ENCODE measurements at places on chromosomes 2 and 18. TPM values are rescaled to one million over a fixed set of nuclear protein-coding genes. Genes with fewer than 3 reads are reported as not detected.

Gene KLHL41
- total RNA-seq, result not detected

Gene VIL1
- total RNA-seq, result not detected

Gene ALPP
- total RNA-seq, result 0.59 TPM

- DNase-seq, result no peak
Observed at GRCh38 chr2:235024931-235025773, 73.3 kb downstream of the SH3BP4 start.

Gene SH3BP4
- total RNA-seq, result 89.1 TPM

Gene CCDC150
- 3.7 TPM for total RNA-seq

- peak; percentile 5 for DNase-seq
Observed at GRCh38 chr2:854460-854859, 96.2 kb upstream of the SNTG2 start.

GRCh38 chr2:65050931-65051330, 5.3 kb upstream of the CEP68 start:
- DNase-seq, result peak; percentile 81

Gene ASTL
- 0.17 TPM for total RNA-seq

Gene VSNL1
- 0.94 TPM for total RNA-seq

GRCh38 chr2:159873258-159873657, 75.2 kb upstream of the CD302 start:
- DNase-seq, result peak; percentile 38

DNA sequence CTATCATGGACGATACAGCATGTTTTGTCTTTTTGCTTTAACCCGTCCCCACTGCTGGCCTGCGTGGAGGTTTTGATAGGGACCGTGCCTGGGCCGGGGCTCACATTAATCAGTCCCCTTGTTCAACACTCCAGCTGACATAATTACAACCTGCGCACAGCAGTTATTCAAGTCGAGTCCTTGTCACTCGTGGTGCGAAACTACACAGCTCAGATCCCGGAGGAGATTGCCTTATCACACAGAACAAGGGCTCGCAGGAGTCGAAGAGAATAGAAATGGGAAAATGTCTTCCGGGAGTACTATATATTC, 304.4 kb downstream of the ZNF407 start:
- DNase-seq, result no peak

- DNase-seq, result no peak
Observed at GRCh38 chr2:7952046-7952745, 729.7 kb upstream of the ID2 start.

- DNase-seq, result no peak
Observed at GRCh38 chr2:120551522-120551921, 184.1 kb upstream of the GLI2 start.

Gene SLC38A11
- total RNA-seq, result 0.62 TPM

DNA sequence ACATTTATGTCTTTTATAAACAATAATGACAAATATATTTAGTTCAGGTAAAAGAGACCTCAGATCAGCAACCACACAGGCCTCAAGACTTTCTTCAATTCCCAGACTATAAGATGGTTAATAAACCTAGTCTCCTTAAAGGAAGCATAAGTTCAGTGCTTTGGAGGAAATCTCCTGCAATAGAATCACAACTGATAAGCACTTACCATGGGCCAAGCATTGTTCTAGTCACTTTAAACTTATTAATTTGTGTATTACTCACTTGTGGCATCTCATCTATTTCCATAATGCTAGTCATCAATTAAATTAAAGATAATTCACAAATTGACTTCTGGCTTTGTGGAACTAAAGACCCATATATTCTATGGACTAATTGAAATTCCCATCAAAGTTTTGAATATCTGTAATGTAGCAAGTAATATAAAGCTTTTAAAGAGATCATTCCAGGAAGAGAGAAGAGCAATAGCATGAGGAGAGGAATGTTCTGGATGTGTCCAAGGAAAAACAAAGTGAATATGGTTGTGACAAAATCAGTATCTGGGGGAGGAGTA, 42.2 kb downstream of the COL3A1 start:
- DNase-seq, result no peak

- DNase-seq, result peak; percentile 4
Observed at GRCh38 chr18:28267276-28267675, 90.3 kb upstream of the CDH2 start.

DNA sequence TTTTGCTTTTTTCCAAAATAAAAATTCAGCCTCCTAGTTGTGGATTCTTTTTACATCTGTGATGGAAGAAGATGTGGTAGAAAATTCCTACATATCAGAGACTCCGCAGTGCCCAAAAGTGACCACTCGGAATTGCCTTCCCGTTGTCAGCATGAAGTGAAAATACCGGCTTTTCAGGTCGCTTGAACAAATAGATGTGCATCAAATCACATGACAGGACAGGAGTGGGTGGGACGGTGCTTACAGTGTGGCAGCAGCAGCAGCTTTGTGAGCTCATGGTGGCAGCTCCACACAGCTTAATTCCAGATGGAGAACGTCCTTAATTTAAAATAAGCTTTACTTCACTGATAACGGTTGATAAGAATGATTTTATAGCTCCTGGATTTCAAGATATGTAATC, 20.3 kb downstream of the SALL3 start:
- DNase-seq, result no peak

DNA sequence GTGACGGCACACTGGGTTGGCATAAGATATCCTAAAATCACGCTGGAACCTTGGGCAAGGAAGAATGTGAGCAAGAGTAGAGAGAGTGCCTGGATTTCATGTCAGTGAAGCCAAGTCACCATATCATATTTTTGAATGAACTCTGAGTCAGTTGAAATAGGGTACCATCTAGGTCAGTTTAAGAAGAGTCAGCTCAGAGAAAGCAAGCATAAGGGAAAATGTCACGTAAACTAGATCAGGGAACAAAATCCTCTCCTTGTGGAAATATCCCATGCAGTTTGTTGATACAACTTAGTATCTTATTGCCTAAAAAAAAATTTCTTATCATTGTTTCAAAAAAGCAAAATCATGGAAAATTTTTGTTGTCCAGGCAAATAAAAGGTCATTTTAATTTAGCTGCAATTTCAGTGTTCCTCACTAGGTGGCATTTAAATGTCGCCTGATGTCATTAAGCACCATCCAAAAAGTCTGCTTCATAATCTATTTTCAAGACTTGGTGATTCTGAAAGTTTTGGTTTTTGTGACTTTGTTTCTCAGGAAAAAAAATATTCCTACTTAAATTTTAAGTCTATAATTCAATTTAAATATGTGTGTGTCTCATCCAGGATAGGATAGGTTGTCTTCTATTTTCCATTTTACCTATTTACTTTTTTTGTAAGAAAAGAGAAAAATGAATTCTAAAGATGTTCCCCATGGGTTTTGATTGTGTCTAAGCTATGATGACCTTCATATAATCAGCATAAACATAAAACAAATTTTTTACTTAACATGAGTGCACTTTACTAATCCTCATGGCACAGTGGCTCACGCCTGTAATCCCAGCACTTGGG, 19.6 kb downstream of the RSAD2 start:
- peak; percentile 44 for DNase-seq

DNA sequence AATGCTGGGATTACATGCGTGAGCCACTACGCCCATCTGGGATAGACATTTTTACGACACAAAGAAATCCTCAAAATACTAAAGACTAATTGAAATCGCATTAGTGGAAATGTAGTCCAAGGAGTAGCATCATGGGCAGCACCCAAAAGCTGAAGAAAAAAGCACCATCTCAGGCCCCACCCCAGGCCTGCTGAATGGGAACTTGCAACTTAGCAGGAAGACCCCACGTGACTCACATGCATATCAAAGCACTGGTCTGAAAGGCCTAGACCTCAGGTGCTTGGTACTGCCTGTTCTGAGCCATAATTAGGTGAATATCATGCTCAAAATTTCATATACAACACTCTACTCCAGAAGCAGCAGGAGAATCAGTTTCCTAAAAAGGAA, 28.9 kb downstream of the SPRED2 start:
- DNase-seq, result no peak

DNA sequence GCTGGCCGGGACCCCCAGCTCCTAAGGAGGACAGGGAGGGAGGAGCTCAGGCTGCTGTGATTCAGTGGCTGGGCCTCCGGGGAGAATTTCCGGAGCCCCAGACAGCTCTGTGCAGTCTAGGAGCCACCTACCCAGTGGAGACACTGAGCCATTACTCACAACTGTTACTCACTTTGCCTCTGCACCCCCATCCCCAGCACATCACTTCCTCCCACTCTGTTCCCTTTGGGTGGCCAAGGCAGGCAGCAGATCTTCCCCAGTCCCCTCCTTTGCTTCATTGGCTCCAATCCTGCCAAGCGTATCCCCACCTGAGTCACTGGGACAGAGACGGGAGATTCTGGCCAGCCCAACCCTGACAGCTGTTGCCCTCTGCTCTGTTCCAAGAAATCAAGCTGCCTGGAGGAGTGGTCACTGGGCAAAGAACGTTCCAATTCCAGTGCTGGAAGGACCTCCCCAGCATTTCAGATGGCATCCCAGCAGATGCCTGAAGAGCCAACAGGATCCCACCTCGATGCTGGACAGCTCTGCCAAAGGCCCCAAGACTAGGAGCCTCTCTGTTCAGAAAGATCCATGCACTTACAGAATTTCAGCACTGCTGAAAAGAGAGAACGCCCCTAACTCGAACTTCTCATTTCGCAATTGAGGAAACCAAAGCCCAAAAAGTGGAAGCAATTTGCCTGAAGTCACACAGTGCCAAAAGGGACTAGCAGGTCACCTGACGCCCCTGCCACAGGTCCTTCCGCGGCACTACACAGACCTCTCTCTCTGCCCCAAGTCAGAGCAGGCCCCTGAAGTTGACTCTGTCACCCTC, 68.3 kb downstream of the TNS1 start:
- peak; percentile 88 for DNase-seq

DNA sequence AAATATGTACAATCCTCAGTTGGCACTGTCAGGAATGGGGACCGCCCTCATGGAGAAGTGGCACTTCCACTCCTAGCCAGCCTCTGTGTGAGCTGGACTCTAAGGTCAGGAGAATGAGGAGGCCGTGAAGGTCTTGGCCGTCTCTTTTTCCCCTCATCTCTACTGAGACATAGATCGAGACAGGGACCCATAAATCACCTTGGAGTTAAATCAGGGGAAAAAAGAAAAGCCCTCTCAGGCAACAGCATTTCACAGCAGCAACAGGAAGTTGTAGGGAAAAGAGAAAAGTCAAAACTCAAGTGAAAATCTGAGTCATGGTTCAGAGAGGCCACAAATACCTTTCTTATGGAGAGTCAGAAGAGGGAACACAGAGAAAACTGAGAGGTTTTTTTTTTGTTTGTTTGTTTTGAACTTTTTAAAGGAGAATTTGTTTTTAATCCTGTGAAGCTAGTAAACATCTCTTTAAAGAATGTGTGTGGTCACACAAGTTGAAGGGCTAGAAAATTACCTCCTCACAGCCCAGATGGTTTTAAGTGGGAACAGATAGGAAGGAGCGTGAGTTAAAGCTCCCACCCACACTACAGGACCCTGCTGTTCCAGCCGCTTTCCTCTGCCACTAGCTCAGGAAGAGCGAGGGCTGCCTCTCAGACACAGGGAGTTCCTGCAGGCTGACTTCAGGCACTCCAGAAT, 30.6 kb upstream of the CYP1B1 start:
- DNase-seq, result peak; percentile 87

Gene CYP1B1
- 8.3 TPM for total RNA-seq

Gene ZNF396
- total RNA-seq, result 1.7 TPM

Gene ZNG1B
- 22.4 TPM for total RNA-seq

DNA sequence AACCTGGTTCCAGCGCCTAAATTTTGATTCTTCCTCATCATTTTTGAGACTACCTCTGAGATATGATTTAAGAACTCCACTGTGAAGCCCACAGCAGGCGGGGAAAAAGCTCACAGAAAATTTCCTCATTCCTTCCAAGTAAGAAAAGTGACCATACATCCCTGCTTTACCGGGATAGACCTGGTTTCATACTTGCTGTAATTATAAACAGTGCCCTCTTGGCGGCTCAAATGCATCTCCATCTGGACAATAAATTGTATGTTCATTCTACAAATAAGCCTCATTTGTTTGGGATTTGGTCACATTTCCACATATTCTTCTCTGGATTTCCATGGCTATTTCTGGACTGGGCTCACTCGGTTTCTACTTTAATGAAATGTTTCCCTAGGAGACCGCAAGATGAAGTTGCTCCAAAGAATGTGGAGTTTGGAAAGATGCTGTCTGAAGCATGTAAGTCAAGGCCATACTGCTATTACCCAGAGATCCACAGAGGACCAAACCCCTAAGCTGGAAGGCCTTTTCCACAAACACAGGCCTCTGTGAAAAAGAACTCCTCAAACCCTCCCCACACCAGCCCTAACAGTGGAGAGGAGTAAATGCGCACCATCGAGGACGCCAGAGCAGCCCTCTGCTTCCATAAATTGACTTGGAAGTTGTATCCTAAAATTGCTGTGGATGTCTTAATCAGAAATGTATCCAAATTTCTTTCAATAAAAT, 13.9 kb downstream of the STAT1 start:
- DNase-seq, result no peak

- DNase-seq, result no peak
Observed at GRCh38 chr2:45291296-45291701, 282.0 kb upstream of the SIX2 start.

Gene USP14
- total RNA-seq, result 9.9 TPM

All from M059J (cell line).